ENCODE measurements at places on chromosomes 11 and 22.

GRCh38 chr22:17786435-17787161 is 12.3 kb upstream of the BID start:
- no peak for DNase-seq

DNA sequence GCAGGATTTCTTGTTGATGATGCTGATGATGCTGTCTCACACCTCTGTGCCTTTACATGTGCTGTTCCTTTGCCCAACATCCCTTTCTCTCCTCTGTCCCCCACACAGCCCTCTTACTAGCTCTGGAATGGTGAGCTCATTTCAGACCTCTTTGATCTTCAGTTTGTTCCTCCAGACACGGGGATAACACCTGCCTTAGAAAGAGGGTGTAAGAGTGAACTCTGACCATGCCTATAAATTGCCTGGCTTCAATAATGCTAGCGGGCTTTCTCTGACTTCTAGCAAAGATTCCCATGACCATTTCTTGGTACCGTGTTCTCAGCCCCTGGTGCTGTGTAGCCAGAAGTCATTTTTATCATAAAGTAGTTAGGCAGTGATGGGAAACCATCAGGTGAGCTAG is 55.9 kb upstream of the DRD2 start:
- DNase-seq, result no peak

- DNase-seq, result no peak
These were observed 15.9 kb downstream of the CRELD2 start for GRCh38 chr22:49934160-49934890.

GRCh38 chr22:45895436-45896152 is 81.4 kb downstream of the WNT7B start:
- DNase-seq, result no peak

GRCh38 chr11:85774256-85775101 is 36.5 kb downstream of the SYTL2 start:
- no peak for DNase-seq

GRCh38 chr11:116938471-116939070 is 101.1 kb upstream of the APOA1 start:
- no peak for DNase-seq

- DNase-seq, result no peak
These were observed 155.1 kb upstream of the SOX6 start for GRCh38 chr11:16511116-16512114.
